ENCODE measurements at places on chromosomes 16 and 17.

DNA sequence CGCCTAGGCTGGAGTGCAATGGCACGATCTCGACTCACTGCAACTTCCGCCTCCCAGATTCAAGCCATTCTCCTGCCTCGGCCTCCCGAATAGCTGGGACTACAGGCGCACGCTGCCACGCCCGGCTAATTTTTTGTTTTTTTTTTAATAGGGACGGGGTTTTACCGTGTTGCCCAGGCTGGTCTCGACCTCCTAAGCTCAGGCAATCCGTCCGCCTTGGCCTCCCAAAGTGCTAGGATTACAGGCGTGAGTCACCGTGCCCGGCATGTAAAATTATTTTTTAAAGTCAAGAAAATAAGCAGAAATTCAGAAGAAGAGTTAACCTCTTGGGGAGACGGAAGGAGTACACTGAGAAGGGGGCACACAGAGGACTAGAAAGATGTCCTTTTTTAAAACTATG is 27.5 kb downstream of the CDYL2 start:
- no peak for DNase-seq

- no peak for DNase-seq
These were observed 6.8 kb downstream of the UBALD2 start for GRCh38 chr17:76271669-76272540.

DNA sequence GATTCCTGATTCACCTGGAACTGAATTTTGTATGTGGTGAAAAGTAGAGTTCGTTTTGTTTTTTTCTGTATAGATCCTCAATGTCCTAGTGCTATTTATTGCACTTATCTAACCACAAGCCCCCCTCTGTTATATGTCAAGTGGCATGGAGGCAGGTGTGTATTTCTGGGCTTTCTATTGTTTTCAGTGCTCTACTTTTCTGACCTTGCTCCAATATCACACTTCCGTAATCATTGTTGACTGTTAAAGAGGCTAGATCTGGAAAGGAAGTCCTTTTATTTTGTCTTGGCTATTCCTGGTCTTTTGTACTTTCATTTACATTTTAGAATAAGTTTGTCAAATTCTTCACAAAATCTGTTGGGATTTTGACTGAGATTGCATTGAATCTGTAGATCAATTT is 26.8 kb upstream of the FBXO47 start:
- no peak for DNase-seq

DNA sequence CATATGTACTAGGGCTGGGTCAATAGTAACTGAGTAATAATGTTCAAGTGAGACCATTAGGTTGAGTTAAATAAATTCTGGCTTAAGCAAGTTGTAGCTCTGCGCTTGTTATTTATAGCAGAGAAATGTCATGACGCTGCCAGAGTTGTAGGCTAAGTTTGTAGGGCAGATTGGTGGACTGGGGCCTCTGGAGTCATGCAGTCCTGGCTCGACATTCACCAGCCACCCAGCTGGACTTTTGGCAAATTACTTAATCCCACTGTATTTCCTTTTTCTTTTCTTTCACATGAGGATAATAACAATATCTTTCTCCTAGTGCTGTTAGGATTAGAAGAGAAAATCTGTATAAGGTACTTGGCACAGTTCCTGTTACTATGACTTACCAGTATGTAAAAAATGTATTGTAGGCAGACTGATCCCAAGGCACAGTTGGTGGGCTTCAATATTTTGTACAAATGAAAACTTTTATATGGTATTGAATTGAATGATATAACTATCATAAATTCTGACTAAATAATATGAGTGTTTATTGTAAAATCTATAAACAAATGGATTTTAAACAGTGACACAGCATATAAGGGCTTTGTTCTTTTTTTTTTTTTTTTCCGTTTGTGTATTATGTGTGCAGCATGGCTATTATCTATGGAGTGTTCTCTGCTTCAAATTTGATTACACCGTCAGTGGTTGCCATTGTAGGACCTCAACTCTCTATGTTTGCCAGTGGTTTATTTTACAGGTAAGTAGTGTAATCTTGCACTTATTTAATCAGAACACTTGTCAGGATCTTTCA is 2.6 kb downstream of the MFSD11 start:
- no peak for DNase-seq

DNA sequence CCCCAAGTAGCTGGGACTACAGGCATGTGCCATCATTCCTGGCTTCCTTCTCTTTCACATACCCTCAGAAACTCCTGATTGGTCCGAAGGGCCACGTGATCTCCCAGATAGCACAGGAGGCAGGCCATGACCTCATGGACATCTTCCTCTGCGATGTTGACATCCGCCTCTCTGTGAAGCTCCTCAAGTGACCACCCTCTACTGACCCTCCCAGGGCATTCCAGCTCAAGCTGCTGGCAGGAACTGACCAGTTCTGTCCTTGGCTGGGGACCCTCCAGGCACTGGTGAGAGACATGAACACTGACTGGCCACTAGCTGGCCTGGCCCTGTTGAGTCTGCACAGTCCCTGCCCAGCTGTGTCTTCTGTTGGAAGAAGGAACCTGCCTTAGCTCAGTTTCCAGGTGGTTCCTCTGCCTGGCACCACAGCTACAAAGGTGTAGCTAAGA is 5.6 kb downstream of the ERAL1 start:
- no peak for DNase-seq

DNA sequence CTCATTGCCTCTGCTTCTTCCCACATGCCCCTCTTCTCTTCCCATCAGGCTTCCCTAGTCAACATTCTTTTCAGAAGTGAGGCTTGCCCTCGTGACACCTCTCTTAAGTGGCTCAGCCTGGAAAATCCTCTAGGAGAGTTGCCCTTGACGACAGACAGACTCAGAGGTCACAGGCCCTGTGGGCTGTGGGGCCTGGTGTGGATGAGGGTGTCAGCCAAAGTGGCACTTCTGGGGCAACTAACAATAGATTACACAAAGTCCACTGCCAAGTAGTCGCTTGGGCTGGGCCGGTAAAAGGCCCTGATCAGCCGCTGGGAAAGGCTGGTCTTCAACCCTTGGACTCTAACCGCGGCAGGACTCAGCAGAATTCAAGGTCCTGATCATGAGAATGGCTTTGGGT is 33.7 kb upstream of the METTL16 start:
- DNase-seq, result no peak

DNA sequence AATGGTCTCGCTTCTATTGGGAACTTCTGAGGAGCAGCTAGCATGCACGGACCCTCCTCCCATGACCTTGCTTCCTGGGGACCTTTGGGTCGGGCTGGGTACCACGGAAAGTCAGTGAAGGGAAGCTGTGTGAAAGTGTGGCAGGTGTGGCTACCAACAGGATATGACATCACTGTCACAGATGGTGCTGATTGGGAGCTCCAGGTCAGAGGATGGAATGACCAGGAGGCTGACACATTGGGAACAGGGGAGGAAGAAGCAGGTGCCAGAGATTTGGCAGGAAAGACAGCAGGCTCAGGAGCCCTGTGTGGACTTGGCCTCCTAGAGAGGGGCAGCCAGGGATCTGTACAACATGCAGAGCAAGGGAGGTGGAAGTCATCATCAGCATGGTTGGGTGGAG is 34.0 kb downstream of the CPNE2 start:
- DNase-seq, result no peak
